ENCODE measurements at places on chromosomes 16 and 17. TPM values are rescaled to one million over a fixed set of nuclear protein-coding genes. Genes with fewer than 3 reads are reported as not detected.

DNA sequence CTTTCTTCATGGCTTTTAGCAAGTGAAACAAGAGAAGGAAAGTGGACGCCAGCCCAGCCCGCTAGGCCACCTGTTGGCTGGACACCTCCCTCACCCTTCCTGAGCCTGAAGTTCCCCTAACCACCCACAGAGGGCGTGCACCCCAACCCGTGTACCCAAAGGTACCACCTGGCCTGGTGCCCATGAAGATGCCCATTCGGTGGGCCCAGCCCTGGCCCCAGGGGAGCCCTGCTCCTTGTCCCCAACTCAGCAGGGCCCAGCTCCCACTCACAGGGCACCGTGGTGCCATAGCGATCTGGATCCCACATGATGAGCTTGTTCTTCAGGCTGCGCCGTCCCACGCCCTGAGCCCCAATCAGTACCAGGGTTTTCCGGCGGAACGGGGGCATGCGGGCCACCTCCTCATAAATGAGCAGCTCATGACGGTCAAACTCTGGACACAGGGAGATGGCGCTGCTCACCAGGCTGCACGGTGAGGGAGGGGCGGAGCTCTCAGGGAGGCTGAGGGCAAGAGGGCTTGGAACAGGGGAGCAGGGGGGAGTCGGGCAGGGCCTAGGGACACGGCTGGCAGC lies 26.8 kb downstream of the MPP2 start:
- no peak overlapping the region for H3K4me3 ChIP-seq
- H3K27me3 ChIP-seq: no peaks in the 10 kb centered on the region
- peaks cover 40% of the 10 kb centered on the region for H3K36me3 ChIP-seq
- DNase-seq: no peak
- no peak overlapping the region for H3K27ac ChIP-seq

Gene CD79B
- total RNA-seq: not detected

- no peak overlapping the region for H3K4me3 ChIP-seq
- no peaks in the 10 kb centered on the region for H3K36me3 ChIP-seq
- peak overlapping the region; percentile 76 for H3K27ac ChIP-seq
- no peaks in the 10 kb centered on the region for H3K27me3 ChIP-seq
- peak; percentile 80 for DNase-seq
- H3K4me1 ChIP-seq: peaks cover 7% of the 10 kb centered on the region
These were observed 184.4 kb downstream of the MSI2 start for GRCh38 chr17:57440522-57441269.

- no peaks in the 10 kb centered on the region for H3K27me3 ChIP-seq
- H3K4me1 ChIP-seq: no peaks in the 10 kb centered on the region
- no peak overlapping the region for H3K4me3 ChIP-seq
- H3K27ac ChIP-seq: no peak overlapping the region
- peaks cover 28% of the 10 kb centered on the region for H3K36me3 ChIP-seq
These were observed 11.2 kb downstream of the METTL16 start for GRCh38 chr17:2500446-2500845.

- H3K4me3 ChIP-seq: no peak overlapping the region
- H3K27me3 ChIP-seq: no peaks in the 10 kb centered on the region
- H3K4me1 ChIP-seq: no peaks in the 10 kb centered on the region
- H3K27ac ChIP-seq: no peak overlapping the region
- DNase-seq: no peak
These were observed 42.3 kb downstream of the BPTF start for GRCh38 chr17:67867591-67867990.

All from ascending aorta (tissue), 2 donors.